ENCODE measurements at places on chromosomes 2 and 18.
A peak's percentile ranks its signal among the peaks of the same experiment; 100 is the strongest.

DNA sequence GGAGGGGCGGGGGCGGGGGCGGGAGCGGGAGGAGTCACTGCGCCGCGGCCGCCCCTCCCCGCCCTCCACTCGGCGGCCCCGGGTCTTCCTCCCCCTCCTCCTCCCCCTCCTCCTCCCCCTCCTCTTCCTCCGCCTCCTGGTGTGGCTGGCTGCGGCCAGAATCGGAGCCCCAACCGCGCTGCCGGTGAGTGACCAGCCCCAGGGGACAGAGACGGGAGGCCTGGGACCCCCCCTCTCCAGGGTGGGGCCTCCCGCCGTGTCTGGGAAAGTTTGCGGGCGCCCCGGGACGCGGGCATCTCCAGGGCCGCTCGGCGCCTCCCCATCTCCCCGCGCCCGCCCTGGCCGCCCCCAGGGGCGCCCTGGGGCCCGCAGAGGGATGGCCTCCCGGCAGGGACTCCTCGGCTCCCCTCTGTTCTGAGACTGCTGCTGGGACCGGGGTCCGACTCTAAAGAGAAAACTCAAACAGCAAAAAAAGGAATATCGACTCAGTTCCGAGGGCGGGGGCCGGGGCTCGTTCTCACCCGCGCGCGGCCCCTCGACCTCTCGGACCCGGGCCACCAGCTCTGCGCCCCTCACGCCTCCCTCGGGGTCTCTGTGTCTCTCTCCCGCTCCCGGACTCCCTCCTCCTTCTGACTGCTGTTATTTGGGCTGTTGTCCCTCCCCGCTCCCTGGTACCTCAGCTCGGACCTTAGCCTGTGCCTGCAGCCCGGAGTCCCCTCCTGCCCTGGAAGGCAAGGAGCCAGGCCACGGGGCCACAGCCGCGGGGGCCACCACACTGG lies at the start of gene STON1:
STON1 (plus strand) TSS at position 122 of the 779 bp plus-strand sequence. CDS start 50,480 bp downstream, outside the sequence.
- DNase-seq, result peak; percentile 19

- DNase-seq, result no peak
Observed at GRCh38 chr2:36541891-36542595, 55.9 kb downstream of the FEZ2 start.

- DNase-seq, result no peak
Observed at GRCh38 chr2:178427458-178427857, 23.5 kb downstream of the PRKRA start.

- DNase-seq, result no peak
Observed at GRCh38 chr2:40128796-40129195, 323.1 kb downstream of the SLC8A1 start.

DNA sequence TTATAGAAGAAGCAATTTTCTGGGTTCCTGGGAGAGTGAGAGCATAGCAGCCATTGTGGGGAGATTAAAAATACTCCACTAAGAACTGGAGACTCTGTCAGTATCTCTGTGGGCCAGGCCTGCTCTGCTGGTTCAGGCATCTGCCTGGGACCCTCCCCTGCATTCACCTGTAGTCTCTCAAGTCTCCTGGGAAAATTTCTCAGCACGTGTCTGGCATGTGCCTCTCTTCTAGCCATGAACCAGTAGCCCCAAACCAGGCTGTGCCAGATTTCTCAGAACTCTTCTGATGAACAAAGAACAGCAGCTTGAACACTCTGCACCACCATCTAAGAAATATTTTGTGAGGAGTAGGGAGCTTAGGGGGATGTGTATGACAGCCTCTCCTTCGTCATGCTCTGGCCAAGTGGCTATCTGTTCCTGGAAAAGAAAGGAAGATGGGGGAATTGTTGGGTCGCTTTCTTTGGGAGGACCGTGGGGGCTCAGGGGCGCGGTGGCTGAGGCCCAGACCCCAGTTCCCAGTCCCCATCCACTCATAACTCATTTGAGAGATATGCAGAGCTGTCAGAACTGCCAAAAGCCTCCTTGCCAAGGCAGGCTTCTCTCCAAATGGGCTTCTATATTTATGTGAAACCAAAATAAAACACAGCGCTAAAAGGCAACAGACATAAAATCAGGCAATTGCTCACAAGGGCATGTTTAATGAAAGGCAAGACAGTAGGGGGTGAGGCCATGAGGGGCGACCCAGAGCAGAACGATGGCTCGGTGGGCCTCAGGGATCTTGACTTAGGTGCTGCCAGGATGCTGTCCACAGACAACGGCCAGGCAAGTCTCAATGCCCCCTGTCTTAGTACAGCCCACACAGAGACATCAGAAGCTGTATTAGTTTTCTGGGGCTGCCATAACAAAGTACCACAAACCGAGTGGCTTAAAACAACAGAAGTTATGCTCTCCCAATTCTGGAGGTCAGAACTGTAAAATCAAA lies 114.7 kb upstream of the TNP1 start:
- DNase-seq, result no peak

- no peak for DNase-seq
Observed at GRCh38 chr2:241686324-241686649, 328 bp downstream of the DTYMK start.

GRCh38 chr2:19796035-19796695 lies 105.6 kb downstream of the TTC32 start:
- no peak for DNase-seq

GRCh38 chr2:69686813-69687212 lies 43.3 kb upstream of the AAK1 start:
- DNase-seq, result no peak

DNA sequence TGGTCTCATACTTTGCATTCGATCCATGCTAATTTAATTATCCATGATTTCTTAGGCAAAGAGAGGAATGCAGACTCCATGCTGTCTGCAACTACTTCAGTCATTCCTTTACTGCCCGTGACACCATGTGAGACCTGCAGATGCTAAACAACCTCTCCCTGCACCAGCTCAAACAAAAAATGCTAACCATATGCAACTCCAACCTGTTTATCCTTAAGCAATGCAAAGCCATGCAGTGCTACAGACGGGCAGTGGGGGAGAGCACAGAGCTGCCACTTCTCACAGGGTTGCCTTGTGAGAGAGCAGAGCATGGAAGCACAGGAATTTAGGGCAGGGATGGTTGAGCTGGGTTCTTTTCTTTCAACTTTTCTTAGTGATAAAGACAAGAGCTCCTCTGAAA lies 74.9 kb upstream of the KLHL14 start:
- DNase-seq, result no peak

DNA sequence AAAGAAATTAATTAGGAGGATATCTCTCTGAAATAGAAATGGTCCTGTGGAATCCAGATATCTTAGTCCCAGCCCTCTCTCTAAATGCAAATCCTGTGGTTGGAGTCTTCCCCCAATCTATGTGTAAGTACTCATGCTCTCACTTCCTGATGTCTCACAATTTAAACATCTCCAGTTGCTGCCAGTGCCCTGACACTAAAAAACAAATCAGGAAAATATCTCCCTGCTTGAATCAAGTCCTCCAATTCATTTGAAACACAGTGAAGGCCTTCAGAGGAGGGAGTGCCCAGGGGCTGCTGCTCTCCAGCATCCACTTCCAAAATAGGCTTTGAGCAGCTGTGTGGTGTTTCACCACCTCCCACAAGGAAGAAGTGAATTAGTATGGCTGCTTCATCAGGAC lies 413.8 kb downstream of the RAD51AP2 start:
- no peak for DNase-seq

DNA sequence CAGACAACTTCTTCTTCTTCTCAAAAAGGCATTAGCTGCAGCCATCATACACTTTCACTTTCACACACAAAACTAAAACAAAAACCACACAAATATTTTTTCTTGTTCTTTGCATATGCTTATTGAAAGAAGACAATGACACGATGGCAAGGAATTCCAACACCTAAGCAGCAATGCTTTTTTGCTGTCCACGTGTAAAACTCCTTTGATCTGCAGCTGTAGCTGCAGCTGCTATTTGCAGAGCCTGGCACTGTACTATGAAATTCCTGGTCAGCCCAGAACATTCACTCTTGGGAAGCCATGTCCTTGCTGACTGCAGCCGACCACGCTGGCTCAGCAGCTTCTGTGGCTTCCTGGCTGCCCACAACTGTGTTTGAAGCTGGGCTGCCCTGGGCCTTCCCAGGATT lies 316.2 kb downstream of the CDH2 start:
- no peak for DNase-seq

GRCh38 chr2:39642051-39642718 lies 23.5 kb upstream of the TMEM178A start:
- no peak for DNase-seq

Measured in CD4-positive, alpha-beta T cell treated with Interleukin-15 for 4 hours (primary cell).